Esophagus squamous epithelium (tissue), 5 donors: ENCODE measurements at places on chromosomes 7 and 10.

- DNase-seq: no peak
These were observed 39.4 kb downstream of the SEMA3A start for GRCh38 chr7:84154991-84155781.

DNA sequence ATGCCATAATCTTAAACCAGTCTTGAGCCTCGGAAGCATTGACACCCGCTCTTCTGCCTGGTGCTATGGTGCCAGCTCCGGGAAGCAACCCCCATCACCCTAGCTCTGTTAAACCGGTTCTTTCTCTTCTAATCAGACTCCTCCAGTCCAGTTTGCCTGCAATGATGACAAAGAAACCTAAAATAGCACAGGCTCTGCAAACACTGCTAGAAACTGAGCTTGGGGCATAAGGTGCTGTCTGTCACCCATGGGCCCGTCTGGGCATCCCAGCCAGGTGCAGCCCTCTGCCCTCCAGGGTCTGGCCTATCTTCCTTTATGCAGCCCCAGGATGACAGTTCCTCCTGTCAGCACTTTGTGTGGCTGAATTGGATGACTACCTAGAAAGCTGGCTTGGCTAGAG lies 14.2 kb upstream of the CAMK2G start:
- DNase-seq: no peak

DNA sequence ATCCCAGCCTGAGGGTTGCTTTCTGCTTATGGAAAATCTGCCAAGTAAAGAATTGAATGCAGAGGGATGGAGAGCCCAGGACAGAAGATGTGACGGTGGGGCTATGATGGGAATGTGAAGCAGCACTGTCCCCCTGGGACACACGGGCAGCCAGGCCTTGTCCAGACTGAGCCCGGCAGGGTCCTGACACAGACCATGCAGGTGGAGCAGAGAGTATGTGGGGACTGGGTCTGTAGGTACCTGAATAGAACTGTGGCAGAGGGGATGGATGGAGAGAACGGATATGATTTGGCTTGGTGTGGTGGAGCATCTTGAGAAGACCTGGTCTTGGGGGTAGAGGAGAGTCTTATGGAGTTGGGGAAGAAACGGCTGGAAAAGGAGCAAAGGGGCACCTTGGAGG lies 732 bp upstream of the LRRC18 start:
- no peak for DNase-seq

DNA sequence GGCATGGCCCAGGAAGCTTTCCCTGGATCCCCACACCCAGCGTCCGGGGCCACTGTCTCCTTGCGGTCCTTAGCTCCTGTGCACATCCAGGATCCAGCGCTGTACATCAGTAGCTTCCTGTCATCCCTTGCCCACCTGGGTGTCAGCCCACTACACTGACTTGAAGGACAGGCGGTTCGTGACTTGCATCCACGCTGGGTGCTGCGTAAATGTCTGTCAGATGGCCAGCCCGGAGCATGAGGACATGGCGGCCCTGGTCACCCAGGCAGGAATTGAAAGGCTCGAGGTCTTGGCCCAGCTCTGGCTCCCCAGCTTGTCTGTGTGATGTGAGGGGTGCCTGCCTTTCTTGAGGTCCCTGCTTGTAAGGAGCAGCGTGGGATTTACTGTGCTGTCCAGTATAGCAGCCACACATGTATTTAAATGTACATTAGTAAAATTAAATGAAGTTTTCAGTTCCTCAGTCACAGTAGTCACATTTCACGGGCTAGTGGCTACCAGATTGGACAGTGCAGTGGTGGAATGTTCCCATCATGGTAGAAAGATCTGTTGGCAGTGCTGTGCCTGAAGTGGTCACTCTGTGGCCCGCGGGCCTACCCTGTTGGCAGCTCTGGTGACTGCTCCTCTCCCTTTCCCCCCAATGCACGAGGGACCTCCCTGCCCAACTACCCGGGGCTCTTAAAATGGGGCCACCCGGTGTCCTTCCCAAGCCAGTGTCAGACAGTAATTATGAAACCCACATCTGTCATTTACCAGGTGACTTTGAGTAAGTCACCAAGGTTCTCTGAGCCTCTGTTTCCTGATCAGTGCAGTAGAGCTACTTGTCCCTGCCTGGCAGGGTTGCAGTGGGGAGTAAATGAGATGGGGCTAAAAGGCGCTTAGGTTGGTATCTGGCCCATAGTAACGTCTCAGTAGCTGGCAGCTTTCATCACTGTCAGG lies 97.8 kb upstream of the PPIF start:
- DNase-seq: no peak

GRCh38 chr7:105773030-105773460 lies 103.4 kb downstream of the ATXN7L1 start:
- no peak for DNase-seq

DNA sequence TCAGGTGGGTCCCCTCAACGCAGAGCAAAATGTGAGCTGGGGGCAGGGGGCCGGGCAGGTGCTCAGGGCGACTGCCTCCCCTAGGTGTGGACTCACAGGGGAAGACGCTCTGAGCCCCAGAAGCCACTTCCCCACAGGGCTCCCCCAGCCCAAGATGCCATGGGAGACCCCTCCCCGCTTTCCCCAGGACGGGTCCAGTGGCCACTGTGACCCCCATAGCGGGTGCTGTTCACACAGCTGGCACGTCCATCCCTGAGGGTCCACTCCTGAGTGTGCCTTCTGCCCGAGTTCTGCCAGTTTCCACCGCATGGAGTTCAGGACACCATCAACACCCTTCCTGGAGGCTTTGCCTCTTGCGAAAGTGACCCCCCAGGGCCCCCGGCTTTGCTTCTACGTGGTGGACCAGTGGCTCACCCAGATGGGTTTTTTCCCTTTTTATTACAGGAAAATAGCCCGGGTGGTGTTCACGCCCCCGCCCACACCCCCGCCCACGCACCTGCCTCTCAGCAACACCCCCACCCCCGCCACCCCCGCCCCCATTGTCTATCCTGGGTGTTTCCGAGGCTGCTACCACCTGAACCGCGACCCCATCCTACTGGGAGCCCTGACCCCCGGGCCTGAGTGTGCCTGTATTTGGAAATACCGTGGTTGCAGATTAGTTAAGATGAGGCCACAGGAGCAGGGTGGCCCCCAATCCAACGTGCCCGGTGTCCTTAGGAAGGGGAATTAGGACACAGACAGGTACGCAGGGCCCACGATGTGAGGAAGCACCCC lies 32.0 kb downstream of the ADAP1 start:
- no peak for DNase-seq

- no peak for DNase-seq
These were observed 47.0 kb downstream of the SRI start for GRCh38 chr7:88172842-88173241.

- no peak for DNase-seq
These were observed 78.0 kb upstream of the DYNC1I1 start for GRCh38 chr7:95694334-95694733.

DNA sequence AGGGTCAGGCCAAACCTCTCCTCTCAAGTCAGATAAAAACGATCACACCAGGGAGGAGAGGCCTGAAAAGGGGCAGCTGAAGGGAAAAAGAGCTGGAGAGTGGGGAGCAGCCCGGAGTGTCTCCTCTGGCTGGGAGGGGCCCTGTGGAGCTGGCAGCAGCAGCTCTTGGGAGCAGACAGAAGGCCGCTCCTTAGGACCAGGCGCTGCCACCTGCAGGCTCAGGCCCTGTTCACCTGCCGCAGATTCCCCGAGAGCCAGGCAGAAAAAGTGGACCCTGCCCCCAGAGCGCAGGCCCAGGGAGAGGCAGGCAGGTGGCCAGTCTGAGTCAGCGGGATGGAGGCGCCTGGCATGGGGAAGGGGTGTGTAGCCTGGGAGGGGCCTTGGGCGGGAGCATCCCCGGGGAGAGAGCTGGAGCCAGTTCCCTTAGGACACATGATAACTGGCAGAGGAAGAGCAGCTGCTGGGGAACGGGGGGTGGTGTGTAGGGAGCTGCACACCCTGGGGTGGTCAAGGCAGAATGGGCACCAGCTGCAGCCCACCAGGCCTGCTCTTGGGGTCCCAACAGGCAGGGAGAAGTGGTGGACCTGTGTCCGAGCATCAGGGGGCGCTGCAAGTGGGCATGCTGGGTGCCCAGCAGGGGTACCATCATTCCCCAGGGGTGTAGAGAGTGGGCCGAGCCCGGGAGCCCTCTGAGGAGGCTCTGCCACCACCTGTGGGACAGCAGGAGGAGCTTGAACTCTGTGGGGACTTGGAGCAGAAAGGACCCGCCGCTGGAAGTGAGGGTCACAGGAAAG lies 177.2 kb upstream of the RHEB start:
- no peak for DNase-seq

DNA sequence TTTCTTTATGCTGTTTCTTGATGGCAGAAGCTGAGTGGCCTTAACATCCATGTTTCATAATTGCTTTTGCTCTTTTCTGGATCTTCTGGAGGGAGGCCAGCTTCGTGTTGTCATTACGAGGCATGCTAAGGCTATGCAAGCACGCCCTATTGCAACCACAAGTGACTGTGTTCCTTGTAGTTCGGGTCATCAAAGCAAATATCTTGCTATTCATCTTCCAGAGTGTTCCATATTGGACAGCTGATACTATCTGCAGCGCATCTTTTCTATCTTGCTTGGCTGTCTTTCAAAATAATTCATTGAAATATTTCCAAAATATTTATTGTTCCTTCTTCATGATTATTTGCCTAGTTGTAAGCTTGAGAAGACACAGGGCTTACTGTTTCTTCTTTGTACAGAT lies 5.0 kb downstream of the EPHB6 start:
- DNase-seq: no peak

GRCh38 chr10:100168313-100168643 lies 17.6 kb downstream of the ERLIN1 start:
- DNase-seq: no peak

GRCh38 chr7:46393142-46393541 lies 472.1 kb upstream of the IGFBP3 start:
- DNase-seq: no peak

GRCh38 chr7:152511736-152512135 lies 75.9 kb upstream of the KMT2C start:
- no peak for DNase-seq

DNA sequence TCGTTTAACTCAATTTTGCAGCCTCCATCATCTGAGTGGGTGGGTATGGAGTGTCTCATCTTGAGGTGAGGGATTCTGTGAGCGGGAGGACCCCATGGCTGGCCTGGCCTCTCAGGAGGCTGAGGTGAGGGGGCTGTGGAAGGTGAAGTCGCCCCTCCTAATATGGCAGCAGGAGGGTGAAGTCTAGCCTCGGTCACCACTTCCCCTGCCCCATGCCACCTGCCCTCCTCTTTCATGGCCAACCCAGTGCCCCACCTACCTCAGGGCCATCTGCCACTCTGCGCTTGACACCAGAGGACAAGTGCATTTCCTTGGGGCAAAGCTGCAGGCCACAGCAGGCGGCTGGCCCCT lies 8.7 kb downstream of the RASGEF1A start:
- DNase-seq: no peak

- no peak for DNase-seq
These were observed 879 bp downstream of the NUDT5 start for GRCh38 chr10:12194752-12195271.

GRCh38 chr10:115001506-115002381 lies 63.7 kb downstream of the TRUB1 start:
- no peak for DNase-seq

DNA sequence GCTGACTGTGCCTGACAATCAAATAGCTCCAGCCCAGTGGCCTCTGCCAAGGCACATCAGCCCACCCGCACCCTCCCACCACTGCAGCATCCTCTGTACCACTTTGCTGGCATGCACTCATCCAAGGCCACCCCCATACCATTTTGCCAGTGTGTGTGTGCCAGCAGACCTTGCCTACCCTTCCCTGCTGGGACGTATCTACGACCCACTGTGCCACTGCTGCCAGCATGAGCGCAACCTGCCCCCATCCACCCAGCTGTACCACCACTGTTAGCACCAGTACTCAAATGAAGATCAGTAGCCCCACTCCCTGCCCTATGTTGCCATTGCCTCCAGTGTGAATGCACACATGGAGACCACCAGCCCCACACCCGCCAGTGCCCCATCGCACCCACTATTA lies 149.4 kb upstream of the PTN start:
- no peak for DNase-seq

DNA sequence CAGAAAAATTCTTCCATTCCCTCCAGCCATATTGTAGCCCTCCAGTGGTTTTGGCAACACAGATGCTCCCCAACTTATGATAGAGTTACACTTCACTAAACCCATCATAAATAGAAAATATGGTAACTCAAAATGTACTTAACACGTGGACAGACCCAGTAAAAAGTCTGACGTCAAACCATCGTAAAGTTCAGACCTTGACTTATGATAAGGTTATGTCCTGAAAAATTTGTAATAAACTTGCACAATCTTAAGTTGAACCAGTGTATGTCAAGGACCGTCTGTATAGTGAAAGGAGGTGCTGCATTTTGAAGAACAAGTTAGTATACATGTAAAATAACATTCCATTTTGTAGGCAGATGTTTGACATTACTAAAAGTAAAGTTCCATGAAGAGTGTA lies 142.8 kb downstream of the NSUN6 start:
- DNase-seq: no peak

DNA sequence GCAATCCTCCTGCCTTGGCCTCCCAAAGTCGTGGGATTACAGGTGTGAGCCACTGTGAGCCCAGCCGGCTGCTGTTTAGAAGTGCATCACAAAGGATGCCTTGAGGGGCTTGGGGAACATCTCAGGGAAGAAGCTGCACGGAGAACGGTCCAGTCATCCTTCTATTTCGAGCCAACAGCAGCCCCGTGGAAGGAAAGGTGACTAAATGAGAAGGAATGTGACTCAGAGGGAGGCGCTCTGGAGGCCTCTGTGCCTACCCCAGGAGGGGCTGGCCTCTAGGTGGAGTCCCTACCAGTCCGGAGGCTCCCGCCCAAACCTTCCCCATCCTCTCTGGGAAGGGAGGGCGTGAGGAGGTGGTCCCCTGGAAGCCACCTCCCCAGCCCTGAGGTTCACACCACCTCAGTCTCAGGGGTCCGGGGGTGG lies 76.2 kb downstream of the CTBP2 start:
- DNase-seq: no peak

- no peak for DNase-seq
These were observed 39.3 kb downstream of the TRIM24 start for GRCh38 chr7:138499340-138499739.

- no peak for DNase-seq
These were observed 28.6 kb upstream of the RHBDD2 start for GRCh38 chr7:75850235-75850634.

GRCh38 chr10:121928528-121928884 lies 675 bp upstream of the ATE1 start:
- DNase-seq: no peak
